ENCODE measurements at places on chromosomes 2 and 18.

DNA sequence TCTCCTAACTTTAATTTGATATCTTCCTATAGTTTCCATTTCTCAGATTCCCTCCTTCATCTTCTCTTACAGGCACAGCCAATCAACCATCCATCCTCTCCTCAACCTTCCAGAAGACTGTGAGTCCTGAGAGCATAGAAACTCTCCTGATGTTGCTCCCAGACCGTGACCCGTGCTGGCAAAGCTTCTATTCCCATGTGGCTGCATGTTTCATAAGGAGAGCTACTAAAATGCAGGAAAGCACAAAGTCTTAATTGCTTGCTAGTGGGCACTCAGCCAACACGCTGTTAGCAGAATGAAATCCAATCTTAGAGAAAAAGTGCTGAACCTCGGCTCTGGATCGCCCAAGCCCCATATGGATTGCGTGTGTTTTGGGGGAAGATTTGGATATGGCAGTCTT, 1244.7 kb upstream of the ZEB2 start:
- no peak for DNase-seq

DNA sequence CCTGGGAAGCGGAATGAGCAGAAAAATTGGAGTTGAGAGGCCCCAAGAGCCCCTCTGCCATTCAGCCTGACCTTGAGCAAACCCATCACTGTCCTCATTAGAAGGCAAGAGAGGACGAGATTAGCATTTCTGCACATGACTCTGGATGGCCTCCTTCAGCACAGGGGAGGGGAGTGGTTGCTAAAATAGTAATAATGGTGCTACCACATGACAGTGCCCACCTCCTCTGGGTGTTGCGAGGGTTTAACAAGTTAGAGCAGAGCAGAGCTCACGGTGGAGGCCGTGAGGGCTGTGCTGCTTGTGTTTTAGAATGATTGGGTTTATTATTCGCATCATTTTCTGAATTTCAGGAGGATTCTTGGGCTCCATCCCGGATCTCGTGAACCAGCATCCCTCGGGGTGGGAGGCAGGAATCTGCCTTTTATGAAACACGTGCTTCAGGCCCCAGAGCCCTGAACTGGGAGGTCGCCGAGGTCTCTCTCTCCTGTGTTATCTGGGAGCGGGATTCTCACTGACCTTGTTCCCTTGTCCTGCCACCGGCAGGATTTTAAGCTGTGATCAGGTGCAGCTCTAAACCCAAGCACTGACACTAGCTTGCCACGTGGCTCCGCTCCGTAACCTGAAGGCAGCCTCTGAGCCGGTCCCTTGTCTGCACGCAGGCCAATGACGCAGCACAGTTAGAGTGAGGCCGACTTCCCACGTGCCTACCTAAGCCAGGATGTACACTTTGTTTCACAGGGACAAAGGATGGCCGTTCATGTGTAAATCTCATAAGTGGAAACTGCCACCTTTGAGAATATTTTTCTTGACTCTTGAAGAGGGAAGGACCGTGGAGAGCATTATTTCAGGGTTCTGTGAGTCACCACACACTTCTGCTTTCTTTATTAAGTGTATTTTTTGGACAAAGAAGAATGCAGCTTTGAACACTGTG, 142.3 kb downstream of the ACOXL start:
- DNase-seq, result peak; percentile 62

GRCh38 chr18:22210311-22210754, 40.9 kb downstream of the GATA6 start:
- DNase-seq, result no peak

DNA sequence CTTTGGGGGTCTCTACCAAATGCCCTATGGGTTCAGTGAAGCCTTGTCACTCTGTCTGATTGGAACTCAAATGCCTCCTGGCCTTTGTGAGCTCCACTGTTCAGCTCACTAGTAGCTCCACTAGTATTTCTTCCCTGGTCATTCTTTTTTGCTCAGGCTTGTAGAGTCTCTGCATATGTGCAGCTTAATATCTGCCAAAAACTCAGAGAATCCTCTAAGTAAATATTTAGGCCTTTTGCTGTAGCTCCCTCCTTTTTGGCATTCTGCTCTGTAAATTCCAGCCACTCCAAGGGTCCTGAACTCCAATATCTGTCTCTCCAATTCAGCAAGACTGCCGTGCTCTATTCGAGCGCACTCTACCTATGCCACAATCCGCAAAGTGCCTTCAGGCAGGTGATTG, 146.5 kb downstream of the MAIP1 start:
- no peak for DNase-seq

DNA sequence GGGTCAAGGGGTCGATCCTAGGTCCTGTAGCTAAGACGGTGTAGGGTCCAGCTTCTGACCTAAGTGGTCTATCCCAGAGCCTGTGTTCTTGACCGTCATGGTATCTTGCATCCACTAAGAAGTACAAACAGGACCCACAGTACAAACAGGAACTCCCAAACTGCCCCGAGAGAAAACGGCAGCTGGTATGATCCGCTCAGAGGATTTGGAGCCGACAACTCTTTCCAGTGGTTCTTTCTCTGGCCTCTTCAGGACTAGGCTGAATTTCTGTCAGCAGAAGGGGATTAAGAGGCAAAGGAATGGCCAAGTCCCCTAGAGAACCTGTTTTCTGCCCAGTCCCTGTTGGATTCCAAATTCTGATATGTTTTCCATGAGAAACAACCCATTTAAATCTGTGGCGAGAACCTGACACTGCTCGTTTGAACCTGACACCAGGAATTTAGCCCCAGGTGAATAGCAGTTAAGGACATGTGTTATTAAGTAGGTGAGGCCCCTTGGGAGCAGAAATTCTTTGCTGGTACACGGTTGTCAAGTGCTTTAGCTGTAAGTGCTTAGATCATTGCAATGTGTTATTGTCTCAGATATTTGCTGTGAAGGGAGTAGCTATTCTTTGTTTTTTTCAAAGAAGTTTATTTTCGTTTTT, 50.5 kb upstream of the TXNDC2 start:
- DNase-seq, result no peak
